Mesenteric fat pad (tissue), 1 donor: ENCODE measurements at places on chromosomes 16 and 17.

- DNase-seq: no peak
These were observed 32.9 kb downstream of the KATNIP start for GRCh38 chr16:27582883-27583282.

GRCh38 chr16:87484487-87485331 is 8.1 kb downstream of the ZCCHC14 start:
- DNase-seq: no peak

- peak; percentile 47 for DNase-seq
These were observed 210.2 kb downstream of the RPTOR start for GRCh38 chr17:80754846-80755245.

GRCh38 chr17:66684261-66684660 is 150.7 kb upstream of the CACNG5 start:
- no peak for DNase-seq

GRCh38 chr17:72937707-72938106 is 154.8 kb downstream of the SLC39A11 start:
- DNase-seq: no peak

DNA sequence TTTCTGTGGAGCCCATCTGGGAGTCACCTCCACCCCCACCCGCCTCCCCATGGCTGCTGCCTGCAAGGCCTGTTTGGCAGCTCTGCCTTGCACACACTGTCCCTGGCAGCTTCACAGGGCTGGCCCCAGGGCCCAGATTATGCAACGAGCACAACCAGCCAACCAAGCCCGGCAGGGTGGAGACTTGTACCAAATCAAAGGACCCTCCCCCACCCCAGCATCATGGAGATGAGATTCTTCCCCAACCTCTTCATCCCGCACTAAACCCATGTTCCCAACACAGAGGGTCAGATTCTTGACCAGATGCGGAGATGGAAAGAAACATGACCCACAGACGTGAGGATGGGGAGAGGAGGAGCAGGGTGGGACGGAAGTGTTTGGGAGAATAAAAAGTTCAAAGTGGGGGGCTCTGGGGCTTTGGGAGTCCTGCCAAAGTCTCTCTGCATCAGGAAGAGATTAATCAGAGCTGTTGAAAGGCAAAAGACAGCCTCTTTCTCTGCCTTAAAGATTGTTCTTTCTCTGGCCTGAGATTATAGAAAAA is 3.8 kb downstream of the SMARCD2 start:
- DNase-seq: peak; percentile 94

DNA sequence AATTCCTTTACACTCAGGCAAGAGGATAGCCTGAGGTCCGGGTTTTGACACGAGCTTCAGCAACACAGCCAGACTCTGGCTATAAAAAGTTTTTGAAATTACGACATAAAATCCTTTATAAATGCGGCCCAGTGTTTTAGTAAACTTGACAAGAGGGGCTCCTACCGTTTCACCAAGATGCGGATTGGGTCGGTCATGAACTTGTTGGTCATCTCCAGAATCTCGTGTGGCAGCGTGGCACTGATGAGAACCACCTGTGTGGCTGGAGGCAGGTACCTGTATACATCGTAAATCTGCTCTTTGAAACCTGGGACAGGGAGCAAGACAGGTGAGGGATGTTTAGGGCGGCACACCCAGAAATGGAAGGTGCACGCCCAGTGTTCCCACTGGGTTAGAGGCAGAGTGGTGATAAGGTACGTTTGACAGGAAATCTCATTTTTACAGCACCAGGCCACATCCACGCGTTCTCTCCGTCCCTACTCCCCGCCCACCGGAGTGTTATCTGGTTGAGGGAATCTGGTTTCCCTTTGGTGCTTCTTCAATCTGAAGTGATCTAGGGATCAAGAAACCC is 8.0 kb downstream of the EIF4A3 start:
- peak; percentile 60 for DNase-seq

DNA sequence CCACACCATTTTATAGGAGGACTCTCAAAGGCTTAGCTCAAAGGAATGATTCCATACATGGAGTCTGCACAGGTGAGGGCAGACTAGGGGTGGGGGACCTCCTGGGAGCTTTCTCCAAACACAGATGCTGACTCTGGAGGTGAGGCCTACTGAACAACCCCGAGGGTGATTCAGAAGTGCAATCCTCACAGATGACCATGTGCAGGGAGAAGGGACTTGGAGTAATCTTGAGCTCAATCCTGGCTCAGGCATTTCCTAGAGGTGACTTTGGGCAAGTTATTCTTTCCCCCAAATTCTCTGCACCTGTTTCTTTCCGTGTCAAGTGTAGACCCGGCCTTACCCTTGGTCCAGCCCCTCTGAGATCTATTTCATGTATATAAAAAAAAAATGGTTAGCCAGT is 401.5 kb downstream of the SLC39A11 start:
- DNase-seq: no peak
